ENCODE measurements at places on chromosomes 6 and 20. TPM values are rescaled to one million over a fixed set of nuclear protein-coding genes. Genes with fewer than 3 reads are reported as not detected.

The TMEM200A gene
- 1.9 TPM for total RNA-seq

The CRIP3 gene
- total RNA-seq: 7.3 TPM

The SEL1L2 gene
- 0.52 TPM for total RNA-seq

The HTR1E gene
- total RNA-seq: 0.17 TPM

GRCh38 chr6:88680654-88681053 lies 282.8 kb downstream of the RNGTT start:
- DNase-seq: no peak

- no peak for DNase-seq
Observed at GRCh38 chr6:126716826-126717509, 377.1 kb downstream of the CENPW start.

DNA sequence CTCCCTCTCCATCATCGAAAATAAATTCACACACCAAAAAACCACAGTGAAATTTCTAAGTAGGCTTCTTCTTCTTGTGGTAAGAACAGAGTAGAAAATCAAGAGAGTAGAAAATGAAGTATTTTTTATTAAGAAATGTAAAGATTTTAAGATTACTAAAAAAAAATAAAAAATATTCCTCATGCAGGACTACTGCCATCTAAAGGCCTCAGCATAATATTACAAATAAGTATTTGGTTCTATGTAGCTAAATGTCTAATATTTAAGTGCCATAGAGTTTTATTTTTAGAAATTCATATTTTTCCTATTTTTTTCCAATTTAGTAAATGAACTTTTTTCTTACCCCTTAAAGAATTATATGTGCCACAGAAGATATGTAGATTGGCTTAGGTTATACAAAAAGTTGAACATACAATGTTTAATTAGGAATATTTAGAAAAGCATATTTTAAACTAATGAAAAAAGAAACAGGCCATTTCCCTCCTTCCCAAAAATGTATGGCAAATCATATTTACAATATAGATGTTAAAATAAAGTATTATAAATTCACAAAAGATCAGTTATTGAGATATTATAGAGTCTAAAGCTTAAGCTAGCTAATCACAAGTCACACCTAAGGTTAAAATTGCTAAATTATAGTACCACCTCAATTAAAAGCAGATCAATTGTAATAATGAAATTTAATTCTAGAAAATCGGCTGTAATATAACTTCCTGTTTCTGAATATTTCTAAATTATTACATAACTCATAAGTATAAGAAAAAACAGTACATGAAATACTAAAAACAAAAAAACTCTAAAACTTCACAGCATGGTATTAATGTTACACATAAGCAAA lies 3.5 kb upstream of the NT5DC1 start:
- no peak for DNase-seq

- no peak for DNase-seq
Observed at GRCh38 chr6:7921046-7921445, 10.5 kb upstream of the TXNDC5 start.

DNA sequence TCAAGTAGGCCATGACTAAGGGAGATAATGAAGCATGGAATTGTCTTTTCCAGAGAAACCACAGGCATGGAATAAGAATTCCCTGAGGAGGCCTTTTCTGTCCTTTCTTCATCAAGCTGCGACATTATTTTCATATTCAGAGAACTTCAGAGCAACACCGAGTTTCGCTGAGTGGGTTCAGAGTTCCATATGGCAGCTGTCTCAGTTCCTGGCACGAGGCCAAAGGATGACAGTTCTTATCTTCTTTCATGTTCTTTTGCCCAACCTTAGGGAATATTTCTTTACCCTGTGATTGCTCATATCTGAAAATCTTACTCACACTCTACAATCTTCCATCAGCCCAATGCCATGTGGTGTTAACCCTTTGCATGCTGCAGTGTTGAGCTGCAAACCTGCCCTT lies 135.3 kb upstream of the BMP2 start:
- DNase-seq: no peak

DNA sequence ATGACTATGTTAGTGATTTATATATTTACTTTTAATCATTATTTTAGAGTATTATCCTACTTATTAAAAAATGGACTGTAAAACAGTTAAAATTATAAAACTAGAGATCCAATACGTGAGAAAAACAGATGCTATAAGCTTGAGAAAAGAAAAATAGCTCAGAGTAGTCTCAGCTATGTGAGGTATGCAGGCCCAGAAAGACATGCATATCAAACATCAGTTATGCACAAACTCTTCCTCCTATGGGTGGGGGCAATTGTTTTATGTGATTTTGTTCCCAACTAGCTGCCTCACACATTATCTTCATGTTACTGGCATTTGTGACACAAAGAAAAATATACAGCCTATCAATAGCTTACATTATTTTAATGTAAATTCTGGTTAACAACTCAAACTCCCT lies 28.8 kb downstream of the RARS2 start:
- no peak for DNase-seq

GRCh38 chr6:166258854-166259276 lies 49.3 kb downstream of the PRR18 start:
- DNase-seq: peak; percentile 29

GRCh38 chr20:63014710-63015109 lies 7.9 kb upstream of the BHLHE23 start:
- DNase-seq: no peak

GRCh38 chr20:61808447-61808846 lies 257.2 kb downstream of the TAF4 start:
- no peak for DNase-seq

DNA sequence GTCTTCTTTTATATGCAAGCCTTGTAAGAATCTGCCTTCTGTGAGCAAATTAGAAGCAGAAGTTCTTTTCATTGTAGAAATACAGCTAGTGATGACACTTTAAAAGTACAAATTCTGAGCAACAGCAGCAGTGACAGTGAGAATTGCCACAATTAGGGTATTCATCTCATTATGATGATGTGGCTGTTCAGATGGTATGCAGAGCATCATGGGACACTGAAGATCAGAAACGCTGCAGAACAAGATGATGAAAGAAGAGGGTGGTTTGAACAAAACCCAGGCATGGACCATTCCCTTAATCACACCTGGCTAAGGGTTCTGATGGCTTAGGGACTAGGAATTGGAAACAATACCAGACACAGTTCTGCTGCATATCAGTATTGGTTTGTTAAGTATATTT lies 312.7 kb upstream of the TBX18 start:
- no peak for DNase-seq

GRCh38 chr6:109441069-109441816 lies 719 bp downstream of the SMPD2 start:
- DNase-seq: no peak

- no peak for DNase-seq
Observed at GRCh38 chr6:123677897-123678296, 41.1 kb upstream of the TRDN start.

DNA sequence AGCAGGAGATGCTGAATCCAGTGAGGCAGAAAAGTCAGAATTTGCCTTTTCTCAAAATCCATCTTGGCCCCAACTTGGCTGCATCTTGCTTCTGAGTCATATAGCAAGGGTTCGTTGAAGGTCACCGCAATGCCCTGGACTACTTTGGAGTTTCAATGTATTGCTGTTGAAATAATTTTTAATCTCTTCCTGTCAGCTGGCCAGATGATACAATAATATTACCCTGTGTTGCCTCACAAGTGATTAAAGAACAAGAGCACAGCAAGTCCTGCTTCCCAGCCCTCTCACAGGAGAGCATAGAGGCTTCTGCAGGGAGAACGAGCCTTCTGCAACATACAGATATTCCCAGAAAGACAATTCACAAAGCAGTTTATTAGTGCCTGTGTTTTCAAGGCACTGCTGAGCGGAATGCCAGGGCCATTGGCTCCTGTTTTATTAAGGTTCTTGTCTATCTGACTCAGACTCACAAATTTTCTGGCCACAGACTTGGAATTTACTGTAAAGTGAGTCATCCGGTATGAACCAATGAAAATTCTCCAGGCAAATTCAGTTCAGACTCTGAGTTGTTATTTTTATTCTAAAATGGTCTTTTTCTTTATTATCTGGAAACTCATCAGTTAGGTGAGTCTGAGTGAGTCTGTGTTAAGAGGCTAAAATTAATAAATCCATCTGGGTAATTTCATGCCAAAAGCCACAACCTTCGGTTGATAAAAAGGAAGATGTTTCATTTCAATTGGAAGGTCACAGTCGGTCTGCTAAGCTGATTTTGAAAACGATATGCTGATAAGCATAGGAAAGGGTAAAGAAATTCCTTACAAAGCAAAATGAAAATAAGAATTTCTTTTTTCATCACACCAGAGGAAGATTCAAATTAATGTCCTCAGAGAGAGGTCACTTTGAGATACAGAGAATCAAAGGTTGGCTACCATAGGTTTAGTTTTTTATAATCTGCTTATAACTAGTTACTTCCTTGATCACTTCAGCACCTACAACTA lies 289.4 kb upstream of the STXBP5 start:
- peak; percentile 23 for DNase-seq

- DNase-seq: no peak
Observed at GRCh38 chr6:34102099-34102656, 43.7 kb downstream of the GRM4 start.

DNA sequence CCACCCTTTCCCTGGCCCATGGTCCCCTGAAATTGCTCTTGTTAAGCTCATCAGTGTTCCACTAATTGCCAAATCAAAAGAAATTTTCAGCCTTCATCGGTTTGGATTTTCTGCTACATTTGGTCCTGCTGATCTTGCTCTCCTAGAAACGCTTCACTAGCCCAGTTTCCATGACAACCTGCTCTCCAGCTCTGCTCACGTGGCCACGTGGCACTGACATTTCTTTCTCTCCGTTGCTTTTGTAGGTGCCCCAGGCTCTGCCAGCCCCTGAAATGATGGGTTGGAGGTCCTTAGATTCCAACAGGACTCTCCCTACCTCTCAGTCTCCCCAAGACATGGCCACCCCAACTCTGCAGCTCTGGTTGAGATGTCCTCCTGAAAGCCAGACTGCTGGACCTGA lies 45.8 kb upstream of the NNAT start:
- no peak for DNase-seq

- DNase-seq: no peak
Observed at GRCh38 chr6:118744261-118744941, 93.0 kb upstream of the CEP85L start.

All from mucosa of gallbladder (tissue), 1 donor.